NCI-H510A (cell line): ENCODE measurements at places on chromosomes 5 and 9.

DNA sequence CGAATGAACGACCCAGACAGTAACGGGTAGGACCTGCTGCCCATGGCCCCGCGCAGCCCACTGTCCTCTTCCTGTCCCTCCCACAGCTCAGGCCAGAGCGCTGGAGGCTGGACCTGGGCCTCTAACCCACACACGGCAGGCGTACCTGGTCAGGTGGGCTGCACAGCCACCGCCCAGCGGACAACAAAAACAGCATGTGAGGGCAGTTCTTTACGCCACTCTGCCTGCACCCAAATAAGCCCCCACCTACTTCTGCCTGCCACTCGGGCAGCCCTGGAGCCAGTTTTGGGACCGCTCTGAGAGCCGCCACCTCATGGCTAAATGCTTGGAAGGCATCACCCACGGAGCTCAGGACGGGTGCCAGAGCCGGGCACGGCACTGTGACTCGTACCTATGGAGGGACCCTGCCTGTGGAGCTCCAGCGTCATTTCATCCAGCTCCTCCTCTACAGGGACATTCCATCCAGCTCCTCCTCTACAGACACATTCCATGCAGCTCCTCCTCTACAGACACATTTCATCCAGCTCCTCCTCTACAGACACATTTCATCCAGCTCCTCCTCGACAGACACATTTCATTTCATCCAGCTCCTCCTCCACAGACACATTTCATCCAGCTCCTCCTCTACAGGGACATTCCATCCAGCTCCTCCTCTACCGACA is 18.9 kb downstream of the CLPTM1L start:
- DNase-seq = no peak

DNA sequence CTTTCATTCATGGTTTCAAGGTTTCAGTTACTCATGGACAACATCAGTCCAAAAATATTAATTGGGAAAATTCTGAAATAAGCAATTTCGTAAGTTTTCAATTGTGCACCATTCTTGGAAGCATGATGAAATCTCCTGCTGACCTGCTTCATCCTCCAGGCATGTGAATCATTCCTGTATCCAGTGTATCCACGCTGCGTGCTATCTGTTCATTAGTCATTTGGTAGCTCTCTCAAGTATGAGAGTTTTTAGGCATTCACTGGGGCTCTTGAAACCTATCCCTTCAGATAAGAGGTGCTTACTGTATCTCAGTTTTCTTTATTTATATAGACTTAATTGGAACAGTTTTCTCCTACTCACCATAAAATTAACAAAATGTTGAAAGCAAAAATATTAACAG is 293.0 kb downstream of the CDH12 start:
- DNase-seq = no peak

GRCh38 chr9:110933350-110934001 is 104.8 kb downstream of the LPAR1 start:
- no peak for DNase-seq

DNA sequence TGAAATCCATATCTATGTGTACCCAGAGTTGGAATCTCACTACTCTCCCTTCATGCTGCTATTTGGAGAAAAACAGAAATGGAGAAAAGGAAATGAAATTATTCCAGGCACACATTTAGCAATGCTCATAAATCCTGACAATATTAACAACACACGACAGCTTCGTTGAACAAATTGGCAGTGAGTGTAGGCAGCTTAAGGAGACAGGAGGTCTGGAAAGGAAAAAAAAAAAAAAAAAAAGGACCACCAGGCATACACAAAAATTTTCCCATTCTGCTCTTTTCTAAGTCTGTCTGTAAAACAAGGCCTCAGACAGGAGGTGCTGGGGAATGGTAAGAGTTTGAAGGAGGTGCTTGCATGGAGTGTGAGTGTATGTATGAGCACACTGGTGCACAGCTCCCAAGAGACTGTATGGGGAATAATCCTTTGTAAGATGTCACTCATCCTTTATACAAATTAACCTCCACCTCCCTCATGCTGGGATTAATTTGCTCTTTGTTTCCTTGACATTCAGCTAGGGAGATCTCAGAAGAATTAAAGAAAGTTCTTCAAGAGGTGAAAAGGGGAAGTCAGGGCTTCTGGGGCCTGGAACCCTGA is 78.9 kb downstream of the ASTN2 start:
- DNase-seq = no peak

- DNase-seq = no peak
These were observed 39.5 kb downstream of the PTGES start for GRCh38 chr9:129713402-129713679.

DNA sequence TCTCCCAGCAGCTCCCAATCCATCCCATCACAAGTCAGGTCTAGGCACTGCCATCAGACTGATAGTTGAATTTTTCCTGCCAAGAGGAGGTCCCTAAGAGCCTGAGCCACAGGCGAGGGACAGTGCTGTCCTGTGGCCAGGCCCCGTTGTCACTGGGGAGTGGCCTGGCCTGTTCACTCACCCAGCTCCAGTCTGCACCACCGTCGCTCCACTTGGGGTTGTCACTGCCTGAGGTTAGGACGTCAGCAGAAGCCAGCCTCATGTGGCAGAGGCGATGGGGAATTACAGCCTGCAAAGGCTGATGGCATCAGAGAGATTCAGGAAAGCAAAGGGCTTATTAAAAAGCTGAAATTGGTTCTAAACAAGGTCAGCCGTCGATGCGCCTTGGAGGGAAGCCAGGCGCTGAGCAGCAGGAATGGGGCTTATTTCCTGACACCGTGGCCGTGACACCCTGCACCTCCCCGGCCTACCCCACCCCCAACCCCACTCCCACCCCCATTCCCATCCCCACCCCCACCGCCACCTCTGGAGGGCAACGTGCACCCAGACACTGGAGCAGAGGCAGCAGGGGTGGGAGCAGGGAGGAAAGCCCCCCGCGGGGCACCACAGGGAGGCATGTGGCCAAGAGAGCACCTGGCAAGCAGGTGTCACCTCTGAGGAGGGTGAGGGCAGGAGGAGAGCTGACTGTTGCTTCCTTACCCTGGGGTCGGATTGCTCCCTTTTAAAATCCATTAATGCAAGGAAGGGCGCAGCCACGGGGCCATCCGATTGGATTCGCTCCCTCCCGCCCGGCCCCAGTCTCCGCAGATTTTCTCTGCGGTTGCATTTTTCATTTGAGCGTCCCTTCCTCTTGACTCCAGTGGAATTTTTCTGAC is 3.1 kb upstream of the DBH start:
- peak; percentile 68 for DNase-seq

GRCh38 chr9:3477236-3477834 is 48.5 kb downstream of the RFX3 start:
- DNase-seq = no peak

GRCh38 chr9:38244971-38245370 is 147.5 kb upstream of the ALDH1B1 start:
- DNase-seq = no peak

DNA sequence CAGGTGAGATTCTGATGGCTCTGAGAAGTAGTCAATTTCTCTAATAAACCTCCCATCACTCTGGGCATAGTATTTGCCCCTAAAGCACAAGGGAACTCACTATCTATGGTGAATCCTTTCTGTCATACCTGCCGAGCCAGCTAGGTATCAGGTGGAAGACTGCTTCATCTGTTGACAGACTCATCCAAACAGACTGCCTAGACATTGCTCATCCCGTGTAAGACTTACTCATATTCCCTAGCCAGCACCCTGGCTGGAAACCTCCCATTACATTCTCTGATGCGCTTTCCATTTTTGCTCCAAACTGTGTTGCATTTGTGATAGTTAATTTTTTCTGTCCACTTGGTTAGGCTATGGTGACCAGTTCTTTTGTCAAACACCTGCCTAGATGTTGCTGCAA is 595.9 kb downstream of the DNAH5 start:
- no peak for DNase-seq

- no peak for DNase-seq
These were observed 69.9 kb downstream of the PPARGC1B start for GRCh38 chr5:149799965-149800516.

- DNase-seq = no peak
These were observed 12.2 kb upstream of the TMEM252 start for GRCh38 chr9:68552700-68553476.

DNA sequence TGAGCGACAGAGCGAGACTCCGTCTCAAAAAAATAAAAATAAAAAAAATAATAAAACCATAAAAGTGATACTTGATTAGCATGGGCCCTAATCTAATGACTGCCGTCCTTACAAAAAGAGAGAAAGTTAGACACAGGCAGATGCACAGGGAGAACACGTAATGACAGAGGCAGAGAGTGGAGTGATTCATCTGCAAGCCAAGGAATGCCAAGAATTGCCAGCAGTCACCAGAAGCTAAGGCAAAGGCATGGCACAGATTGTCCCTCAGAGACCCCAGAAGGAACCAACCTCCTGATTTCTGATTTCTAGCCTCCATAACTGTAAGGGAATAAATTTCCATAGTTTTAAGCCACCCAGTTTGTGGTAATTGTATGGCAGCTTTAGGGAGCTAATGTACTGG is 79.6 kb upstream of the FREM1 start:
- DNase-seq = no peak

- no peak for DNase-seq
These were observed 130.6 kb downstream of the TENT4A start for GRCh38 chr5:6843821-6844220.

GRCh38 chr5:156815988-156816599 is 34.0 kb upstream of the PPP1R2B start:
- DNase-seq = no peak

- no peak for DNase-seq
These were observed 1325.0 kb upstream of the DMAC1 start for GRCh38 chr9:9124616-9125015.

DNA sequence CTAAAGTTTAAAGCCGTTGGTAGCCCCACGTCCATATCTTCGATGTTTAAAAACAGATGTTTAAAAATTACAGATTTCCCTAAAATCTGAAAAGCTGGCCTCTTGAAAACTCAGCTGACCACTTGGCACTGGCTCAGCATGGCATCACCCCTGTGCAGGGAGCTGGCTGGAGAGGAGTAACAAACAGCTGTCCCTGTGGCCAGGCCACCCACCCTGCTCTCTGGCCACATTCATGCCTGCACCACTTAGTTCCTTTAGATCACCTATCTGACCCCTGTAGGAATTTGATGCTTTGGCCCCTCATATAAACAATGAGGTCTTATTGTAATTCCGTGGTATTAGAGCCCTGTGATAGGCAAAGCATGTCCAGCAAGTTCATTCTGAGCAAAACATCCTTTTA is 107.5 kb downstream of the FRMD3 start:
- no peak for DNase-seq

DNA sequence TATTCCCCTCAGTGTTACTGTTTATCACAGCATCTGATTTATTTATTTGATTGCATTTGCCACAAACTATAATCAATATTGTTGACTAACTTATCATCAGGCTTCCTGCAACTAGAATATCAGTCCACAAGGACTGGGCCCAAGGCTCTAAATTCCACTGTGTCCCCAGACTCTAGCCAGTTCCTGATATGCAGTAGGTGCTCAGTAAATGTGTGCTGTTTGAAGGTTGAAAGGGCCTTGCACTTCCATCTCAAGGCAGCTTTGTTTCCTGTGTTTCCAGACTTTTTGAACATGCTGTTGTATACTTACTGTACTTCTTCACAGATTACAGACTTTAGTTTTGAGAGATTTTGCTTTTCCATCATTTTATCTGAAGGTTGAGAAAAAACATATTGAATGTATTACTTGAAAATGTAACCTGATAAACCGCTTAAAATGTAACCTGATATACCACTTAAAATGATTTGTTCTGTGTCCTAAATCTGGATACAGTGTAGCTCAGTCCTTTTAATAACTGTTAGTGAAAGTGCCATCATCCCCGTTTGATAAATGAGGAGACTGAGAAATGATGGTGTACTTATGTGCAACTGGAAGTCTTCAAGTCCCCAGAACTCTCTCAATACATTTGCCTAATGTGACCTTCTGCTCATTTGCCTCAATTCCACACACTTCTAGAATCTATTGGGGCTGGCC is 18.7 kb downstream of the KIAA1191 start:
- no peak for DNase-seq

DNA sequence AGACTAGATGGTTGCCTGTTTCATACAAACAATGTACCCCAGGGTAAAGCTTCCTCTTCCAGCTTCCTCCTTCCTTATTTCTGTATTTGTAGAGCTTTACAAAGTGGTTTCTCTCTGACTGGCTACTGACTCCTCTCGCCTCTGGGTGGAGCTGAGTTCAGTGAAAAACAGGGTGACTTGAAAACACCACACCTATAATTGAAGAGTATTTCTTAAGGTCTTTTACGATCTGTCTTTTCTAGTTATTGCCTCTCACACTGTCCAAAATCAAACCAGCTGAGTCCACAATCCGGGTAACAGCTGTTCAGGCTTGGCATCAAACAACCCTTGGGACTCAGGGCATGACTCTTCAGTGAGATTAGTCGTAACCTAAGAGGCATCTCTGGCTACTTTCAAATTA is 200.4 kb downstream of the ARRDC3 start:
- no peak for DNase-seq

DNA sequence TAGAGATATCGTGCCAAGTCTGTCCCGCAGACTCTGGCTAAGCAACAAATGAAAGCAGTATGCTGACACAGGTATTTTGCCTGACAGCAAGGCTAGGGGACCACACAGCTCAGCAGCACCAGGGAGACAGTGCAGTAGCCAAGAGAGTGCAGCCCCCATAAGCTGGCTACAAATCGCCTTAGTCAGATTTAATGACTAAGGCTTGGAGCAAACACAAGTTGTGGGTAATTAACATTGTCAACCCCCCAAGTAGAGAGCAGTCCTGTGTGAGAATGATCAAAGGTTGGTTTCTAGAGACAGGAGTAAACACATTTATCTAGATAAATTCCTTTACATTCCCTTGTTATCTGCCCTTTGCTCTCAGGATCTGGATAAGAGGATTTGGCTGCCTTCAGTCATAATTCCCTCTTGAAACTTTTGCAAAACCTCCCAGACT is 1434.5 kb upstream of the CDH6 start:
- no peak for DNase-seq

DNA sequence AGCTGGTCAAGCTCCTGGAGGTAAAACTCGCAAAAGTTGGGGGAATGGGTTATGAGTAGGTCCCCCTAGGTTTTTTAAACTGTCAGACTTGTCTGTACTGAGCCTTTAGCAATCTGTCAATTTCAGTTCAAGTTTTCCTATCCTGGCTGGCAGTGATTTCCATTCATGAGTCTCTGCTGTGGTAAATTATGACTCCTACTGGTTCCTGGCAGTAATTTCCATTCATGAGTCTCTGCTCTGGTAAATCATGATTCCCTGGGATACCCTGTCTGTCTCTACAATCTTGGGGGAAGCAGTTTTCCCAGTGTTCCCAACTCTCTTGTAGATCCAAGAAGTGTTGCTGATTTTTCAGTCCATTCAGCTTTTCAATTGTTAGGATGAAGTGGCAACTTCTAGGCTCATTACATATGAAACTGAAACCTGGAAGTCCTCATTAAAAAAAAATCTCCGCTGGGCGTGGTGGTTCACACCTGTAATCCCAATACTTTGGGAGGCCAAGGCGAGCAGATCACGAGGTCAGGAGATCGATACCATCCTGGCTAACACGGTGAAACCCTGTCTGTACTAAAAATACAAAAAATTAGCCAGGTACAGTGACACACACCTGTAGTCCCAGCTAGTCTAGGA is 91.3 kb upstream of the GPBP1 start:
- no peak for DNase-seq

- DNase-seq = no peak
These were observed 316.1 kb downstream of the PSAT1 start for GRCh38 chr9:78613006-78613405.

GRCh38 chr9:121213136-121213806 is 11.6 kb upstream of the RAB14 start:
- peak; percentile 61 for DNase-seq
